SK-MEL-5 (cell line): ENCODE measurements at places on chromosomes 7 and 10. TPM values are rescaled to one million over a fixed set of nuclear protein-coding genes. Genes with fewer than 3 reads are reported as not detected.

The OR9A2 gene
- not detected in 2 replicates for total RNA-seq

The FAM13C gene
- 0.21 and 0.67 TPM in 2 replicates for total RNA-seq

The PRKCQ gene
- not detected in 2 replicates for total RNA-seq

The PRSS2 gene
- not detected in 2 replicates for total RNA-seq

The DHX32 gene
- 47.2 and 50.2 TPM in 2 replicates for total RNA-seq

The KBTBD2 gene
- 74.9 and 76.4 TPM in 2 replicates for total RNA-seq

The CUZD1 gene
- 0.18 TPM in 1 of 2 replicates, not detected in the other for total RNA-seq

The SLC18A3 gene
- total RNA-seq: 0.11 TPM in 1 of 2 replicates, not detected in the other

The LRRC17 gene
- total RNA-seq: 0.37 TPM in 1 of 2 replicates, not detected in the other

The NPTX2 gene
- 0.56 and 0.58 TPM in 2 replicates for total RNA-seq

The AKR1D1 gene
- total RNA-seq: 0.13 TPM in 1 of 2 replicates, not detected in the other

The PAX4 gene
- total RNA-seq: not detected in 2 replicates

The GDF10 gene
- total RNA-seq: not detected in 2 replicates

The ZNHIT1 gene
- total RNA-seq: 211 and 241 TPM in 2 replicates

The CCL24 gene
- not detected in 2 replicates for total RNA-seq

The ATOH7 gene
- total RNA-seq: 0.11 and 0.13 TPM in 2 replicates

The IDI2 gene
- 0.08 TPM in 1 of 2 replicates, not detected in the other for total RNA-seq

The CYP2C19 gene
- not detected in 2 replicates for total RNA-seq

The KEL gene
- total RNA-seq: 2.2 TPM in 1 of 2 replicates, not detected in the other

The ACSM6 gene
- total RNA-seq: not detected in 2 replicates

The CALHM2 gene
- total RNA-seq: not detected in 2 replicates

The CADPS2 gene
- total RNA-seq: 38.5 and 40.8 TPM in 2 replicates

The TFR2 gene
- 0.29 and 1.6 TPM in 2 replicates for total RNA-seq

The KCNIP2 gene
- 1.1 and 1.6 TPM in 2 replicates for total RNA-seq

The ARMH3 gene
- total RNA-seq: 7.5 and 9.4 TPM in 2 replicates

The FAM180A gene
- 0.43 TPM in 1 of 2 replicates, not detected in the other for total RNA-seq

The TLX1 gene
- not detected in 2 replicates for total RNA-seq

The ZSWIM8 gene
- 38.5 and 44.7 TPM in 2 replicates for total RNA-seq

The LIPF gene
- total RNA-seq: not detected in 2 replicates

The CTNNA3 gene
- total RNA-seq: not detected in 2 replicates
